Fibroblast of the conjunctiva (primary cell): ENCODE measurements at places on chromosomes 4 and X.

DNA sequence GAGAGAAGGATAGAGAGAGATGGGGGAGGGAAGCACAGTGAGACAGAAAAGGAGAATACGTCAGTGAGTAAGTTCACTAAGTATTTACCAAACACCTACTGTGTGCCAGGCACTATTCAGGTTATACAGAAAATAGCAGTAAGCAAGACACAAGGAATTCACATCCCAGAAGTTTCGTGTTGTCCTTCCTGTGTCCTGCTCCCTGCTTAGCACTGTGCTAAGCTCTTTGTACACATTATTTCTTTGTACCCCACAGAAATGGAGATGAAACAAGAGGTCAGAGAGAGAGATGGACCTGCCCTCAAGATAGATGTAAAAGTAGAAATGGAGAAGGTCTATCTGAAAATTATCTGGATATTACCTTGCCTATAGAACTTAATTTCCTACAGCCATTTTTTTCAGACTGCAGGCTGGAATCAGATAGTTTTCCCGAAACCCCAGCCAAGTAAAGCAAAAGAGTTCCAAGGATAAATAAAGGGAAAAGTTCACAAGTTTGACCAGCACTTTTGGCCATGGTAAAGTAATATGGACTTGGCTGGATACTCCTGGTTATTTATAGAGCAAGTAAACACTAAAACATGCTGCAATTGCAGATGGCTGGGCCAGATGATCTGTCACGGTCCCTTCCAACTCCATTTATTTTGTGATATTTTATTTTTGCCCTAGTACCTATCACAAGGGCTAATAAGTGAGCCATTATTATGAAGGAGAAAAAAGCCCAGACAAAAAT lies 353.7 kb upstream of the SLC7A11 start:
- DNase-seq = peak; percentile 13

- no peak for DNase-seq
Observed at GRCh38 chr4:2411786-2412510, 6.5 kb downstream of the ZFYVE28 start.

DNA sequence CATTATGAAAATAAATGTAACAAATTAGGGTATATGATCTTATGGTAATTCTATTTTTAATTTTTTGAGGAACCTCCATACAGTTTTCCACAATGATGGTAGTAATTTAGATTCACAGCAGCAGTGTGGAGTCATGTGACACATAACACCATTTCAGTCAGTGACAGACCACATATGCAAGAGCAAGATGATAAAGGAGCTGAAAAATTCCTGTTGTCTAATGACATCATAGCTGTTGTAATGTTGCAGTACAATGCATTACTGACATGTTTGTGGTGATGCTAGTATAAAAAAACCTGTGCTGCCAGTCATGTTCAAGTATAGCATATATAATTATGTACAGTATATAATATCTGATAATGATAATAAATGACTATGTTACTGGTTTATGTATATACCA lies 28.5 kb downstream of the EMCN start:
- DNase-seq = no peak

DNA sequence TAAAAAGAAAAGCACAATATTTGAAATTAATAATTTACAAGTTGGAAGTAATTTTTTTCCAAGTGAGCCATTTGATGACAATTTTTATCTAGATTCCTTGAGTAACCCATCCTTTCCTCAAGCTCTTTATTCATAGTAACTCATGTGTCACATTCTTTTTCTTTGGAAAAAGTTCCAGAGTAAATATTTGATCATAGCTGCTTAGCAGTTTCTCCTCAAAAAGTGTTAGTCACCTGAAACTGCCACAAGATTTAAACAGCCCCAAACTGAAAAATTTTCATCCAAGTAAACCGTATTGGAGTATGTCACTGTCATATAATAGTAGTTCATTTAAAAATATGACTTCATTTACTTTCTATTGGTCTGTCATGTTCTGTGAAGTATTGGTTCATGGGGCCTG lies 94.6 kb upstream of the CASK start:
- no peak for DNase-seq

- DNase-seq = no peak
Observed at GRCh38 chrX:130304587-130305368, 34.9 kb upstream of the SLC25A14 start.

- peak; percentile 34 for DNase-seq
Observed at GRCh38 chr4:75995727-75996126, 5.0 kb upstream of the SDAD1 start.

GRCh38 chrX:151510203-151510602 lies 53.3 kb upstream of the PASD1 start:
- no peak for DNase-seq

- DNase-seq = peak; percentile 5
Observed at GRCh38 chr4:84379917-84380641, 119.0 kb downstream of the NKX6-1 start.

DNA sequence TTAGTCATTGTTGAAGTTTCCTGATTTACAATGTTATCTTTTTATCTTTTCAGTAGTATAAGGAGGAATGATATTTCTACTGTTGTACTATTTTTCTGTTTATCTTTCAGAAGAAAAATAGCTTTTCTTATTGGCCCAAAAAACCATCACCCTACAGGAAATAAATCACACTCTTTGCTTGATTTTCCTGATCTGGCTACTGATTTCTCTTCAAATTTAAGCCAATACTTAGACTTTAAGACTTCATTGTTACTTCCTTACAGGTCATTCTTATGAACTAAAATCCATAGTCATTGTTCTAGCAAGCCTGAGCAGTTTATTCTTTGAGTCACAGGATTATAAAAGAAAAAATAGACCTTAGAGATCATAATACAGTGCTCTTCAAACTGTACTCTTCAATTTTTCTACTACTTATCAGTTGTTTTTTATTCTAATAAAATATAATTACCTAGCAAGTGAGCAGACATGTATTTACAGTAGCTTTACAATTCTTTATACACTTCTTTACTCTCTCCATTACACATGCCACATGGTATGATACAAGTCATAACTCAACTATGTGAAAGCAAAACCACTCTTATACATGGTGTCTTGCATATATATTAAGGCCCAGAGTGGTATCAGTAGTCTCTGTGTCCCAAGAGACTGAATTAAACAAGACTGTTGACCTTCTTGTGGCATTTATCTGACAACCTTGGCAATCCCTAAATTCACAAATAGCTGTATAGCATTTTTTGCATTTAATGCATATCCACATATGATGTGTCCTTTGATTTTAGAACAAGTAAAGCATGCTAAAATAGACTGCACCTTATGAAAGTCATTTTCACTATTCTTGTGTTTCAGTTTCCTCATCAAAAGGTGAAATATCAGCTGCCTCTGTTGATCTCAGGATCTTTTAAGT lies 47.9 kb downstream of the TET2 start:
- no peak for DNase-seq

GRCh38 chr4:156827519-156827918 lies 144.1 kb downstream of the PDGFC start:
- DNase-seq = no peak

GRCh38 chr4:112775801-112776200 lies 138.9 kb downstream of the LARP7 start:
- no peak for DNase-seq

DNA sequence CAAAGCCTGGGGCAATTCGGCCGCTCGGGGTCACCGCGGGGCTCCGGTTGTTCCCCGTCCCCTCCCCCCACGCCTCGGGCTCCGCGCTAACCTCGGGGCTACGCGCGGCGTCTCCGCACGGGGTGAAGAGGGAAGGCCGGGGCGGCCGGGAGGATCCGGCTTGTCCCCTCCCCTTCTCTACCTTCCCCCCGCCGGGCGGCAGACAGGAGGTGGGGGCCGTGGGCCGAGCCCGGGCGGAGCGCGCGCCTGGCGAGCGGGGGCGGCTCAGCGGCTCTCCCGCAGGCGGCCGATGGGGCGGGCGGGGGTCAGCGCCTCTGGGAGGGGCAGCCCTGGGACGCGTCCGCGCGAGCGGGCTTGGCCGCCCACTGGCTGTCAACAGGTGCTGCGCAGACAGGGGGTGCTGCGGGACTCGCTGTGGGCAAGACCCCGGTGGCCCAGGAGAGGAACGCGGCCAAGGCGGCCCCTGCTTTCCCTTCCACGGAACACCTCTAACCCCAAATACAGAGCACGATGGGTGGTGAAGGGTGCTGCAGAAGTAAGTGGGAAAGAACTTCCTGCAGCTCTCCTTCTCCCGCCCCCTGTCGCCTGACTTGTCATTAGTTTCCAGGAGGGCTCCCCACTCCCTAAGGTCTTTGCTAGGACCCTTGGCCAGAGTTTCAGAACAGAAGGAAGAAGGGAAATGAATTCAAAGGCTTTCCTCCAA lies at the start of gene PDGFC:
Gene PDGFC, minus strand, starts transcription at position 124 of the 703 bp plus-strand sequence. CDS start 896 bp downstream, outside the sequence.
- DNase-seq = no peak

GRCh38 chrX:13109817-13110216 lies 65.4 kb upstream of the FAM9C start:
- peak; percentile 42 for DNase-seq
